ENCODE measurements at places on chromosomes 11 and 22.

GRCh38 chr11:111329306-111330204 lies 31.2 kb downstream of the POU2AF3 start:
- no peak for DNase-seq

- DNase-seq = no peak
These were observed 50.7 kb upstream of the ANO1 start for GRCh38 chr11:70027451-70027850.

DNA sequence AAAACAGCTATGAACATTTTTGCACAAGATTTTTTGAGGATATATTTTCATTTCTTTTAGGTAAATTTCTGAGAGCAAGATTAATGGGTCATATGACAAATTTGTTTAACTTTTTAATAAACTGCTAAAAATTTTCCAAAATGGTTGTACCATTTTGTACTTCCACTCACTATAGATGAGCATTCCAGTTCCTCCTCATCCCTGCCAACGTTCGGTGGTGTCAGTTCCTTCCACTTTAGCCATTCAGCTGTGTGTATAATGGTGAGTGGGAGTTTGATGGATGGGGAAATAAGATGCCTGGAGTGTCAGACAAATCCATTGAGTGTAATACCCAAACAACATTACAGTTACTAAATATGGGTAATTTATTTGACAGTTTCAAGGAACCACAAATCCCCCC lies 49.7 kb downstream of the MIAT start:
- DNase-seq = no peak

DNA sequence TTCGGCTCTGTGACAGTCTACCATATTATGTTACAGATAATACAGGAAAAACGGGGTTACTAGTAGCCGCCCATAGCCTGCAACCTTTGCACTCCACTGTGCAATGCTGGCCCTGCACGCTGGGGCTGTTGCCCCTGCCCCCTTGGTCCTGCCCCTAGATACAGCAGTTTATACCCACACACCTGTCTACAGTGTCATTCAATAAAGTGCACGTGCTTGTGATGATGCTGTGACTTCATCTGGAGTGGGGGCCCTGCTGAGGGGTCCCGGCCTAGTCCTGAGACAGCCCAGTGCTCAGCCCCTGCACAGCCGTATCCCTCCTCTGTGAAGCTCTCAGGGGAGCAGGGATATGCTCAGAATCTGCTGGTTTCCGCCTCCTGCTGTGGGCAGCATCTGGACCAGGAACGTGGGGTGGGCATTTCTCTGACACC lies 1.2 kb downstream of the IFITM1 start:
- DNase-seq = no peak

DNA sequence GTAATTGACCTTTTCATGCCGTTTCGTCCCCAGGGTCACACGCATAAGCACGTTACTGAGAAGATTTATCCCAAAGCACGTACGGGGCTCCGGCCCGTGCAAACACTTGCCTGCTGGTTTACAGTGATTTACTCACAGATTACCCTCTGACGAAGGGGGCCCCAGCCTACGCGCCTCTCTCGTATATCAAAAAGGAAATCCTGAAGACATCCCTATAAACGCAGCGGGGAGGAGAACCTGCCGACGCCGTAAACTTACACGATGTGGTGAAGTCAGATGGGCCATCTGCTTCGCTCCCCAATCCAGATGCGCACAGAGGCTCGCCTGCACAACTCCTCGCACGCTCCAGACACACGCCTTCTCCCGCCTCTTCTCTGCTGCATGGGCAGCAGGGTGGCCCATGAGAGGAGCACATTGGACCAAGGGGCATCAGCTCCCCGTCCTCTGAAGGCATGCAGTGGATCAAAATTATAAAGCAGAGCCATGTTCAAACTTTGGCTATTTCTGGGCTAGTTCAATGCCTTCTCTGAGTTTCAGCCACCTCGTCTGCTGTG lies 123.6 kb downstream of the MN1 start:
- no peak for DNase-seq

- DNase-seq = no peak
These were observed 29.3 kb upstream of the PAMR1 start for GRCh38 chr11:35554491-35555437.

DNA sequence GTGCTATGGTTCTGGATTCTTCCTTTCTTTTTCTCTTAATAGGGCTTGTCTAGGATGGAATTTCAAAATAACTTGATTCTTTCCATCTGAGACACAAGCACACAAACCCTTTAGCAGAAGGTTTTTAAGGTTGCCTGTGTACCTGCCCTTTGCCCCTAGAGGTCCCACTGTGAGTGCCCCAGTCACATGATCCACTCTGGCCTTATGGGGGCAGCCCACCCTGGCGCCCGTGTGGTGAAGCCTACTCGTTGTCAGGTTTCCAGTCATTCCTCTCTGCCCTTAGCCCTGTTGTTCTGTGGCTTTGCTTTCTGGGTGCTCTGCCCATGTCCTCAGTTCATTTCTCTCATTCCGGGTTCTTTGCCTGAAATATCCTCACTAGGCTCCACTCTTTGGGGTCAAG lies 51.8 kb downstream of the ZNRF3 start:
- no peak for DNase-seq

DNA sequence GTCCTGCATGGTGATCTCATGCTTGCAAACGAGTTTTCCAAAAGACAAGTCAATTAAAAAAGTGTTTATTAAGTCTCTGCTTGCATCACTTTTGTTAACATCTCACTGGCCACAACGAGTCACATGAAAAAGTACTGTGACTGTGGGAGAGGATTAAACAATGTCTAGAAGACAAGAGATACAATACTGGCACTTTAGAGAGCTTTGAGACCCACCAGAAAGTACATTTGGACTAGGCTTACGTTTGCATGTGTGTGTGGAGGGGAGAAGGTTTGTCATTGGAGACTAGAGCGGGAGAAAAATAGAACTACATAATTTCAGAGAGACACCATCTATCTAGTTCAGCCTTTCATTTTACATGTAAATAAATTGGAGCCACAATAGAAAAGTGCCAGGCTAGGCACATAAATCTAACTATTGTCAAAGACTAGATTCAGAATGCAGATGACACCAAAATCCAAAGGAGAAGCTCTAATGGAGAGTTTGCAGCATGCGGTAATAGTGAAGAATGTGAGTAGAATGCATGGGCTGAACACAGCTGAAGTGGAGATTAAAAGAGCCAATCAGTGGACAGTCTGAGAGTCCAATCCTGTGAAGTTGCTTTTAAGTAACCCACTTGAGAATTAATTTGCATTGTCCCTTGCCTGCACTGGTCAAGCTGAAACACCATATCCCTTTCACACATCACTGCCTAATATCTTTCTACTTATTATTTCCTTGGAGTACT lies 977.4 kb upstream of the FAT3 start:
- DNase-seq = no peak

Measured in stimulated activated CD8-positive, alpha-beta memory T cell treated with anti-CD3 and anti-CD28 coated beads, Interleukin-12 subunit alpha, Interleukin-12 subunit beta, amount 100 ng/mL, for 1 hour (primary cell).